Renal cortical epithelial cell (primary cell): ENCODE measurements at places on chromosomes 6 and 20. TPM values are rescaled to one million over a fixed set of nuclear protein-coding genes. Genes with fewer than 3 reads are reported as not detected.

The FAM184A gene
- 0.99 and 2.1 TPM in 2 replicates for total RNA-seq

The BPIFB4 gene
- total RNA-seq, result not detected in 2 replicates

The KIFC1 gene
- total RNA-seq, result 0.70 and 10.9 TPM in 2 replicates

The CCN2 gene
- 36.1 and 166 TPM in 2 replicates for total RNA-seq

The ADGB gene
- total RNA-seq, result not detected in 2 replicates

The RIMS4 gene
- 0.05 TPM in 1 of 2 replicates, not detected in the other for total RNA-seq

The JPH2 gene
- total RNA-seq, result 8.5 and 11.6 TPM in 2 replicates

The ACSS1 gene
- 1.2 and 11.8 TPM in 2 replicates for total RNA-seq

The GJA10 gene
- not detected in 2 replicates for total RNA-seq

The LPIN3 gene
- total RNA-seq, result 8.5 and 25.3 TPM in 2 replicates

The FRK gene
- 21.7 and 44.4 TPM in 2 replicates for total RNA-seq

The ANKEF1 gene
- 5.2 and 11.5 TPM in 2 replicates for total RNA-seq

The TRIM31 gene
- not detected in 2 replicates for total RNA-seq

The PLCB4 gene
- 159 and 549 TPM in 2 replicates for total RNA-seq
